Fibroblast of skin of right biceps (primary cell): ENCODE measurements at places on chromosomes 12 and 14.

DNA sequence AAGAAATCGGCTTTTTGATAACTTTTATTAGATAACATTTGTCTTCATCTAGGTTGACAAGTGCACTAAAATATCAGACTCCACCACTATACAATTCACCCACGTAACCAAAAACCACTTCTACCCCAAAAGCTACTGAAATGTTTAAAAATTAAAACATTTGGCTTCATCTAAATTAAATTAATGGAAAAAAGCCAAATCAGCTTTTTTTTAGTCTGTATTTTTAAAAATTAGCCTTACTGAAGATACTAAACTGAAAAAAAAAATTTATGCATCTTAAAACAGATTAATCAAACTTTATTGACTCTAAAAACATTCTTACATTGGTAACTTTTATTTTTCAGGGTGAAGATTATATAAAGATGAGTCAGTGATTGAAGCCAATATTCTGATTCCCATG is 30.0 kb downstream of the CREBL2 start:
- DNase-seq: no peak

DNA sequence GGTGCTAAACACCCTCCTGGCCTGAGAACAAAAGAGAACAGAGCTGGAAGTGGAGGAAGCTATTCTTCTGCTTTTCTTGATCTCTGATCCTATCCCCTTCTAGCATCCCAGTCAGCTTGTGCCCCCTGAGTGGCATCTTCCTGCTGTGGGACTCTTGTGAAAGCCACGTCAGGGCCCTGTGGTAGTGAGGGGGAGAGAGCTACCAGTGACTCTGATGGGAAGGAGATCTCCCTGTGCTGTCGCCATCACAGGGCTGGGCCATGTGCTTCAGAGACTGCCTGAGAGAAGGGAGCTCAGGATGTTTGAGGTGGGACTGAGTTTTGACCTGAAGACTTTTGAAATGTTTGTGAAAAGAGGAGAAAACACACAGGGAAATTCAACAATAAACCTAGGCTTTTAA is 107.6 kb upstream of the FUT8 start:
- DNase-seq: no peak

DNA sequence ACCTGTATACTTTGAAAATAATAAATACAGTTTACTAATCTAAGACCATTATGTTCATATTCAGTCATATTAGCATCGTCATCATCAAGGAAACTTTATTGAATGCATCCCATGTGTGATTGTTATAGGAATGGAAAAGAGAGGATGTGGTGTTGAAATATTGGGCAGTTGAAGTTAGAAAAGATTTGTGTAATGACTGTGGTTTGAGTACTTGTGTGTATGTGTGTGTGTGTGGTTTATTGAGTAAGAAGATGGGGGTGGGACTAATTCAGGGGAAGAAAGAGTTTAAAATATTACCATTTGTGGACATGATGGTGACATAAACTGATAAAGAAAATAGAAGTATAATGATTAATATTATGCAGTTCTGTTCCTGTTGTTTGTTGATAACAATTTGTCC is 238.7 kb upstream of the SEL1L start:
- no peak for DNase-seq

- peak; percentile 92 for DNase-seq
Measured at GRCh38 chr14:102893452-102893851, 29.0 kb upstream of the AMN start.

DNA sequence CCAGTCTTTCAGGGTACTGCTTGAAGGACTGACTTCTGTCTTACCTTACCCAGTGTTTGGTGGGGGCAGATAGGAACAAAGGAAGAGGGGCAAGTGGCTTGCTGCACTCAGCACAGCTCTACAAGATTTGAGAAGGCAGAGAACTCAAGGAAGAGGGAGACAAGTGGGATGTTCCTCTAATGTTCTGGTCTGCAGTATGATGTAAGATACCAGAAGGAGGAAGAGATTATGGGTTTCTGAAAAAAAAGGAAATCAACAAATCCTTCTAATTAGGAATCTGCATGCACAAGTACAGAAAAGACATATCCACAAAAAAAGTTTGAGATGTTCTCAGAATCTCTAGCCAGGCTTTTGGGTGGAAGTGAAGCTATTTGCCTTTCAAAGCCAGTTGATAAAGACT is 37.1 kb downstream of the USP15 start:
- DNase-seq: no peak

GRCh38 chr12:83823386-83824045 is 1089.1 kb downstream of the SLC6A15 start:
- peak; percentile 19 for DNase-seq

GRCh38 chr14:73685328-73685727 is 28.9 kb downstream of the PNMA1 start:
- DNase-seq: no peak

DNA sequence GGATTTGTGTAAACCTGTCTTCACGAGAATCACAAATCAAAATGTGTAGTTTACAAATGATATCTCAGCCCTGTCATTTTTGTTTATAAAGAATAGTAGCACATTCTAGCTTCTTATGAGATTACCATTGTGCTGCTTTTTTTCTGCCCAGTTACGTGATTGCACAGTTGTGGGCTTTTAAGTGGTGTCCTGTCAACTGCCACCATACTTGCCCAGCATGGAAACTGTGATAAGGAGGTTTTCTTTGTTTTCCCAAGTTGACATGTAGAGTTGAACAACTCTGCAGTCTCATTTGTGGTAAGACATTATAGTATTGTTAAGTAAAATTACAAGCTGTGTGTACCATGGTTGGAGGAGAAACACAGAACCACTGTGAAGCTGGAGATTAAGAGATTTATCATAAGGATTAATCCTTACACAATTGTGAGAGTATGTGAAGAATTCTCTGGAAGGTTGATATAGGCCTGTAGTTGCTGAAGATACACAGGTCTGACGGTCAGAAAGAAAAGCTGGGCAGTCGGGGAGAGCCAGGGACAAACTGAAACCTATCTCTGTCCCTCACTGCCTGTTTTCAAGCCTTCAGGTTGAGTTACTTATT is 12.2 kb downstream of the CHURC1 start:
- DNase-seq: no peak

DNA sequence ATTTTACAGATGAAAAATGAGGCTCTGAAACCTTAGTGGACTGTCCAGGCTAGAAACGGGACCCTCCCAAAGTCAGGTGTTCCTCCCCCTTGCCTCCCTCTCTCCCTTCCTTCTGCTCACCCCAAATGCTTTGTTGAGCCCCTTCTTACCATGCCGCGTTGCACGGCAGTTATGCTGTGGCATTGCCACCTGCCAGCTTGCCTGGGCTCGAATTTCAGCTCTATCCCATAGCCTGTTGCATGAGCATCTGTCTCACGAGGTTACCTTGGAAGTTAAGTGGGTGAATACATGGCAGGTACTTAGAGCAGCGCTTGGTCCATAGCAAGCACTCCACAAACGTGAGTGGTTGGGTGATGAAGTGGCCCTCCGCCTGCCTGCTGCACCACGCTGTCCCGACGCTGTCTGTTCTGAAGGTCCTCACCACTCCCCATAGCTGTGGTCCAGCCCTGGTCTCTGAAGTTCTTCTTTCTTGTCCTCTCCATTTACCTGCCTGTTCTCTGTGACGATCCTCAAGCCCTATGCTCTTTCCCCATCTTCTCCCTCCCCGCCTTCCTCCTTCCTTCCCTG is 269.9 kb downstream of the CACNA1C start:
- DNase-seq: no peak

DNA sequence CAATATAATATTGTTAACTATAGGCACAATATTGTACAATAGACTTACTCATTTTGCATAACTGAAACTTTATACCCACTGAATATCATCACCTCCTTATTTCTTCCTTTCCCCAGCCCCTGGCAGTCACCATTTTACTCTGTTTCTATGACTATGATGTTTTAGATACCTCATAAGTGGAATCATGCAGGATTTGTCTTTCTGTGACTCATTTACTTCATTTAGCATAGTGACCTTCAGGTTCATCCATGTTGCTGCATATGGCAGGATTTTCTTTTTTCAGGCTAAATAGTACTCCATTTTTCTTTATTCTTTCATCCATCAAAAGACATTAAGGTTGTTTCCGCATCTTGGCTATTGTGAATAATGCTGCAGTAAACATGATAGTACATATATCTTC is 18.9 kb downstream of the USP15 start:
- no peak for DNase-seq

- peak; percentile 23 for DNase-seq
Measured at GRCh38 chr12:129903956-129904829, at the start of gene TMEM132D. TSS of gene TMEM132D (minus strand) at chr12:129904025.

- no peak for DNase-seq
Measured at GRCh38 chr12:2539938-2540337, 254.8 kb upstream of the FKBP4 start.

GRCh38 chr14:101357559-101358319 is 203.6 kb upstream of the DIO3 start:
- no peak for DNase-seq

DNA sequence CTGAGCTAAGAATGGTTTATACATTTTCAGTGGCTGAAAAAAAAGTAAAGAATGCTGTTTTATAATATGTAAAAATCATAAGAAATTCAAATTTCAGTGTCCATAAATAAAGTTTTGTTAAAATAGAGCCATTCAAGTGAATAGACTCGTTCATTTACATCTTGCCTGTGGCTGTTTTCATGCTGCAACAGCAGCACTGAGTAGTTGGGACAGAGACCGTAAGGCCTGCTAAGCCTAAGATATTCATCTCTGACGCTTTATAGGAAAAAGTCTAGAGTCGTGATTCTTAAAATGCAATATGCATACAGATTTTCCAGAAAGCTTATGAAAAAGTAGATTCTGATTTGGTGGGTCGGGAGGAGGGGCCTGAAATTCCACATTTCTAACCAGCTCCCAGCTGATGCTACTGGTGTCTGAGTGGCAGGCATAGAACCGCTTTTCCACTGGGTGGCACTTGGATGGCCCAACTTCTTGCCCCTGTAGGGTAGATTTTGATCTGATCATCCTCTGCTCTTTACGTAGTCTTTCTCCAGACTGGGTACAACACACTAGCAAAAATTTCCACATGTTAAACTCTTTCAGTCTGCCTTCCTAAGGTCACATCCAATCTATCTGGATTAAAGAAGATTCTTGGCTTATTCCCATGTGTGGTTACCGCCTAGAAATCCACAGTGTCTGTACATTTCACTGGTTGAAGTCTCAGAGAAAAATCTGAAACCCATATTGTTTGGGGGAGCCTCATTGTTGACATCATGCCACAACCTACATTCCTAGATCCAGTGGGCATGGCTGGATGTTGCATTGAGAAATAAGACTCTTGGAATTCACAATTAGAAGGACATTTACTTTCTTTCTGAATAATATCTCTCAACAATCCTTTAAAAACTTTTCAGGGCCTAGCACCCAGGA is 151.2 kb downstream of the C12orf75 start:
- peak; percentile 71 for DNase-seq

GRCh38 chr12:49404956-49405355 is 37.7 kb downstream of the SPATS2 start:
- no peak for DNase-seq

DNA sequence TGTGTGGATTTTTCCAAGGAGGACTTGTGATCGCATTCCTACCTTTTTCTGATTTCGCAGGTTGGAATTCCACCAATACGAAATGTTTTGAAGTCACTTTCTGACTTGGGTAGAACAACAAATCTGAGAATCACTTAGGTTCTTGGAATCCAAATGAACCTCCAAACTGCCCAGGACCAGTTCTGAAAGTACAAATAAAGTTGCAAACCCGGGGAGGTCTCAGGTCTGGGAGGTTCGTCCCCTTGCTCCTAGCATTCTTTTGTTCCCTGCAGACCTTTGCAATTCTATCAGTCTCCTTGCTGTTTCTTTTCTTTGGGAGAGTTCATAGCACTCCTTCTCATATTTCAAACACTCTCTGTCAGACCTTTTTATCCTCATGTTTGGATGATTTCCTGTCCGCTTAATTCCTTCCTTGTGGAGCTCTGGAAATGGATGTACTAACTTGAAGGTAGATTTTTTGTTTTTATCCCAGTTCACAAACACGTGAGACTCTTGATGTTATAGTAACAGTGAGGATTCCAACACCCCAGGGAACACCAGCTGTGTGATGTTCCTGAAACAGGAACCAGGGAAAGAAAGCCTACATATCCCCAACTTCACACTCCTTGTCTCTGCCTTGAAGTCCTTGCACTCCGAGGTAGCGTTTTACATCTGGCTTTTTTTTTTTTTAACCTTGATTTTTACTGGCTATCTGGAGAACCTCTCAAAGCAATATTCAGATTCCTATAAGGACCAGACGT is 70.6 kb downstream of the TMEM132C start:
- no peak for DNase-seq

- DNase-seq: no peak
Measured at GRCh38 chr14:61630399-61631044, 64.8 kb upstream of the HIF1A start.
